ENCODE measurements at places on chromosomes 5 and 9. TPM values are rescaled to one million over a fixed set of nuclear protein-coding genes. Genes with fewer than 3 reads are reported as not detected.

The ZDHHC11B gene
- not detected for total RNA-seq

The BAAT gene
- not detected for total RNA-seq

- DNase-seq: no peak
- H3K27ac ChIP-seq: peak overlapping the region; percentile 13
- H3K4me3 ChIP-seq: no peak overlapping the region
- peaks cover 34% of the 10 kb centered on the region for H3K4me1 ChIP-seq
- no peaks in the 10 kb centered on the region for H3K27me3 ChIP-seq
- peaks cover 16% of the 10 kb centered on the region for H3K36me3 ChIP-seq
Observed at GRCh38 chr9:120396931-120397330, 183.0 kb downstream of the CDK5RAP2 start.

DNA sequence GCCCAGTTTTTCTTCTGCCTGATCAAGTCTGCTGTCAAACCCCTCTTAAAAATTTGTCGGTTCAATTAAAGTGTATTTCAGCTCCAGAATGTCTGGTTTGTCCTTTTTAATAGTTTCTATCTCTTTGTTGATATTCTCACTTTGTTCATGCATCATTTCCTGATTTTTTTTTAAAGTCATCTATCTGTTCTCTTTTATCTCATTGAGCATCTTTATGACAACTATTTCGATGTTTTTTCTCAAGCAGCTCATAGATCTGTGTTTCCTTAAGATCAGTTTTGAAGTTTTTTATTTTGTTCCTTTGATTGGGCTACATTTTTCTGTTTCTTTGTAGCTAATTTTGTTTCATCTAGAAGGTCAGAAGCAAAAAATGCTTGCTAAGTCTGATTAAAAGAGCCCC lies 53.7 kb downstream of the FGD3 start:
- no peak overlapping the region for H3K4me3 ChIP-seq
- peaks cover 8% of the 10 kb centered on the region for H3K27me3 ChIP-seq
- H3K4me1 ChIP-seq: no peaks in the 10 kb centered on the region
- no peak for DNase-seq

GRCh38 chr9:129873563-129874190 lies 38.4 kb downstream of the USP20 start:
- no peaks in the 10 kb centered on the region for H3K4me1 ChIP-seq
- no peak for DNase-seq
- no peak overlapping the region for H3K4me3 ChIP-seq
- no peaks in the 10 kb centered on the region for H3K27me3 ChIP-seq
